ENCODE measurements at places on chromosomes 4 and X.

- DNase-seq = no peak
Observed at GRCh38 chr4:25524663-25525062, 131.0 kb upstream of the SLC34A2 start.

GRCh38 chr4:85756938-85757337 is 282.0 kb downstream of the ARHGAP24 start:
- no peak for DNase-seq

GRCh38 chrX:47311932-47312774 is 58.2 kb upstream of the ZNF157 start:
- no peak for DNase-seq

DNA sequence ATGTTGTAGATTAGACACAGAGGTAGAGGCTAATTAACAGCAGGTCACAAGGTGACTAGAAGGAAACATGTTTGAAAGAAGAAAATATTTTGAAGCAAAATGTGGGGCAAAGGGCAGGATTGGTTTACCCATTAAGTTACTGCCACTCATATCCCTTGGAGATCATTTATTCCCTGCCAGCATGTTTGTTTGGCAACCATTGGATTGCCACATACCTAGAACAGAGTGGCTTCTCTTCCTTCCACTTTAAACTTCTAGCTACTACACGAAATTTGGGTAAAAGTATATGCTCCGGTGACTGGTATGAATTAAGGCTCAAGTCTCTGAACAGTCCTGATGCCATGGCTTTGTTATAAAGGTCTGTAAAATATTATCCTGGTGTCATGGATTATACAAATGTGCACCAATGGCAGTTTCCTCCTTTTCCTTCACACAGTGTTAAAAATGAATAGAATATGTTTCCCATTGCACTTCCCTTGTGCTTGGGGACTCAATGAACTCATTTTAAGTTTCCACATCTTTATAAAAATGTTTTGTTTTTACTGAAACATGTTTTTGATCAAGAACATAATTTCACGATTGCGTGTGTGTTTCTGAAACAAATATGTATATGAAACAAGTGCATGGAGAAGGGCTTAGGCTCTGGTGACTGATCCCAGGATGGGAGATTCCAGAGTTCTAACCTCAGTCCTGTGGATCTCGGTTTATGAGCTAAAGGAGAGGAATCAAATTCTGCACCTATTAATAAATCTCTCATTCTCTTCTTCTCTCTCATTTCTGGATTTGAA is 12.3 kb downstream of the BMP3 start:
- no peak for DNase-seq

DNA sequence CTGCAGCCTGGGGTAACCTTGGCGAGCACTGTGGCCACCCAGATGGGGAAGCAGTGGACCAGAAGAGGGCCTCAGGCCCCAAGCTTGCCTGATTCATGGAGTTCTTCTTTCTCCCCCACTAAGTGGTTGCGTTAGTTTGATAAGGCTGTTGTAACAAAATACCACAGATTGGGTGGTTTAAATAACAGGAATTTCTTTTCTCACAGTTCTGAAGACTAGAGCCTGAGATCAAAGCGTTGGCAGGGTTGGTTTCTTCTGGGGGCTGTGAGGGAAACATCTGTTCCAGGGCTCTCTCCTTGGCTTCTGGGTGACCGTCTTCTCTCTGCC is 105.7 kb upstream of the GATB start:
- DNase-seq = no peak

DNA sequence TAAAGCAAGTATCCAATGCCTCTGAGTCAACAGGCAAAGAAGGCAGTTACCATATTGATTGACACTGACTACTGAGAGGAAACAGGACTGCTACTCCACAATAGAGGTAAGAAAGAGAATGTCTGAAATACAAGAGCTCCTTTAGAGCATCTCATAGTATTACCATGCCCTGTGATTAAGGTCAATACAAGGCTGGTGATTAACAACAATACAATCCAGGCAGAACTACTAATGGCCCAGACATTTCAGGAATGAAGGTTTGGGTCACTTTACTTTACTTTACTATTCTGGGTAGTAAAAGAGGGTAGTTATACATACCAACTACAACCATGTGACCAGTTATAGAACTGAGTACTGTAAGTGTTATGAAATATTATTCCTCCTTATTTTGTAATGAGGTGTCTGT is 44.5 kb downstream of the BRWD3 start:
- no peak for DNase-seq

- no peak for DNase-seq
Observed at GRCh38 chr4:126465341-126465740, 1150.6 kb downstream of the FAT4 start.

DNA sequence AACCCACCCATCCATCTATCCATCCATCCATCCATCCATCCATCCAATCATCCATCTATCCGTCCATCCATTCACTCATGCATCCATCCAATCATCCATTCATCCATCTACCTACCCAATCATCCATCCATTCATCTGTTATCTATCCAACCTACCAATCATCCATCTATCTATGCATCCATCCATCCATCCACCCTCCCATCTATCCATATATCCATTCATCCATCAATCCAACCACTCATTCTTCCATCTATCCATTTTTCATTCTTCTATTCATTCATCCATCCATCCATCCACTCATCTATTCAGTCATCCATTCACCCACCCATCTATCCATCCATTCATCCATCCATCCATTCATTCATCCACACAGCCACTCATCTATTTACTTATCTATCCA is 80.1 kb upstream of the SHOX start:
- DNase-seq = no peak

GRCh38 chr4:136194962-136195361 is 1337.3 kb downstream of the PCDH18 start:
- DNase-seq = no peak

DNA sequence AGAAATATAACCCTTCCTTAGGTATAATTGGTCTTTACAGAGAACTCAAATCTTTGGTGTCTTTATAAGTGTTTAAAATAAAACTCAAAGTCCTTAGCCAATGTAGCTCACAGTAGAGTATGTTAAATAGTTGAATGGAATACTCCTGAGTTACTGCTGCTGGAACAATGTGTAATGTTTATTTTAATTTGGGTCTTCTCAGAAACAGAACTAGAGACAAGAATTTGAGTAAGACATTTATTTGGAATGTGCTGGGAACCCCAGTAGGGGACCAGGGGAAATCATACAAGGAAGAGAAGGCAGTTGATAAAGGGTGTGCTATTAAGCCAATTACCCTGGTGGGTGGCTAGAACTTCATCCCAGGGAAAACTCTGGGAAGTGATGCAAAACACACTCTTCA is 240.4 kb upstream of the LDB2 start:
- DNase-seq = no peak
